ENCODE measurements at places on chromosomes 7 and 10.

GRCh38 chr7:108263425-108263824, 133.3 kb upstream of the LAMB4 start:
- DNase-seq, result no peak

DNA sequence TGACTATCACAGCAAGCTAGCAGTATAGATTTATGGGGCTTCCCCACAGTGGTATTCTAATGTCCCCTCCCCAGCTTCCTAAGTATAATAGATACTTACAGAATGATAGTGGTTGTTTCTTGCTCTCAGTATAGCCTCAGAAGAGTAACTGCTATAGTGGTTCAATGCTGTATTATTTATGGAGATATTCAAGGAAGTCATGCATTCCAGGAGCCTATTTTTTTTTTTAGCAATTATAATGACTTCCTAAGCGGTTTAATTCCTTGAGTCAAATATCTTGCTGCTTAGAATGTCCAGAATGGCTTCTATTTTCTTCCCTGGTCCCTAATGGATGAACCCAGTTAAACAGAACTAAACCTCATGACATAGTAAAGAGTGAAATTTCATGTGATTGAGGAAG, 451.5 kb upstream of the SEMA3D start:
- no peak for DNase-seq

GRCh38 chr7:99312316-99313203, 13.1 kb upstream of the ARPC1A start:
- peak; percentile 67 for DNase-seq

DNA sequence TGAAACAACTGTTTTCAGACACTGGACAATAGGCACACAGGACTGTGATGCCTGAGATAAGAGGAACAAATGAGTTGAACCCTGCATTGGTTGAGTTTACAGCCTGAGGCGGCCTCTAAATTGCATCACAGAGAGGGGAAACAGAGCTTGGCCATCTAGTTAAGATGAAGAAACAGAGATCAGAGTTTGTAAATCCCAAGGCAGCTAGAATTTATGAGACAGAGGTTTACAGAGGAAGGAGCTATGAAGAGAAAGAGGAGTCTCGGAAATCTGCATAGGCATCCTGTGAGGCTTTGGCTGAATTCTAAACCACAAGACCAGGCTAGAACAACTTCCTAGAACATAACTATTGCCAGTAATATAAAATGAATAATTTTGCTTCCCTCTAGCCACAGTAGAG, 41.0 kb upstream of the OIT3 start:
- DNase-seq, result no peak

DNA sequence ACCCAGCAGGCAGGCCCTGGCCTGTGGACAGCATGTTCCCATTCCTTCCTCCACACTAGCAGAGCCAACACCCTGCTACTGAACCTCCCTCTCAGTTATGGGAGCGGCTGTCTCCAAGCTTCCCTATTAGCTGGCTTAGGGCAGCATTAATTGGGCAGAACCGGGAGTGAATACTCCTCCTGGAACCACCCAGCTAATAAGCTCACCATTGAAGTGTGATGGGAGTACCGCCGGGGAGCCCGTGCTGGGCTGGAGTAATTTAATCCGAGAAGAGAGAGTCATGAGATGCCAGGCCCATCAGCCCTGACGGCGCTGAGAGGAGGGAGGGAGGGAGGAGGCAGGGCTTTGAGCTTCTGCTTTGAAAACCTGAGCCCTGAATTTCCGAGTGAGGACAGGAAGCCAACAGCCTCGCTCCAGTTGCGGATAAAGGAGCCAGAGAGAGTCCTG, 31.8 kb upstream of the ELFN1 start:
- no peak for DNase-seq

- no peak for DNase-seq
Observed at GRCh38 chr7:103394566-103394965, 47.1 kb downstream of the PSMC2 start.

GRCh38 chr7:151776876-151777494, 99.9 kb downstream of the PRKAG2 start:
- DNase-seq, result no peak

GRCh38 chr10:114749014-114749413, 72.6 kb upstream of the FHIP2A start:
- no peak for DNase-seq

DNA sequence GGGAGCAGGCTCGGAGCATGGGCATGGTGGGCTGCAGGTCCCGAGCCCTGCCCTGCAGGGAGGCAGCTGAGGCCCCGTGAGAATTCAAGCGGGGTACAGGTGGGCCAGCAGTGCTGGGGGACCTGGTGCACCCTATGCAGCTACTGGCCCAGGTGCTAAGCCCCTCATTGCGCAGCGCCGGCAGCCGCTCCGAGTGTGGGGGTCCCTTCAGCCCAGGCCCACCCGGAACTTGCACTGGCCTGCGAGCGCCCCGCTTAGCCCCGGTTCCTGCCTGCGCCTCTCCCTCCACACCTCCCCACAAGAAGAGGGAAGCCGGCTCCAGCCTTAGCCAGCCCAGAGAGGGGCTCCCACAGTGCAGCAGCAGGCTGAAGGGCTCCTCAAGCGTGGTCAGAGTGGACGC, 250.7 kb downstream of the CRPPA start:
- DNase-seq, result no peak

DNA sequence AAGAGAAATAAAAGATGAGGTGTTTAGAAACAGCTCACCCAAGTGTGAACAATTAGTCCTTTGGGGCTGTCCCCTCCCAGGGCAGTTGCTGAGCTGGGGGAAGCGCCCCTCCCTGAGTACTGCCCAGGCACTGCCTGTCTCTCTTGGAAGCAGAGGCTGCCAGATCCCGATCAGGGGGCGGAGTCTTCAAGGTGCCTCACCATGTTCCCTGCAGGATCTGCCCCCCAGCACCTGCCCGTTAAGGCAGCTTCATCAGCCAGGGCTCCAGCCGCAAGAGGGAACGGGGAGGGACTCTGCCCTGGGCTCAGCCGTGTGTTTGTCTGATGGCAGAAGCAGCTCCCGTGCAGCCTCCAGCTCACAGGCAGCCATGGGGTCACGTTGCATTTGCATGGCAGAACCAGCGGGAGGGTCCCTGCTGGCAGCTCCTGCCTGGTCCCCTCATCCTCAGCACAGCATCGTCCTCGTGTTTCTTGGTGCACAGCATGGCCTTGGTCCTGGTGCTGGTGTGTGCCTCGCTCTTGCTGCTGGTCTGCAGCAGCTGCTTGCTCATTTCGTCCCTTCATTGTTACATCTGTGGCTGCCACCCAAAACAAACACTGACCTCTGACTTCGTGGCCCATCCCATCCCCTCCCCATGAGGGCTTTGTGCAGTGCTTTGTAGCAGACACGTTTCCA, 10.7 kb upstream of the DPYSL4 start:
- DNase-seq, result no peak

GRCh38 chr7:124840435-124840834, 74.8 kb upstream of the GPR37 start:
- DNase-seq, result no peak

GRCh38 chr7:148919859-148920258, 35.8 kb upstream of the EZH2 start:
- no peak for DNase-seq

DNA sequence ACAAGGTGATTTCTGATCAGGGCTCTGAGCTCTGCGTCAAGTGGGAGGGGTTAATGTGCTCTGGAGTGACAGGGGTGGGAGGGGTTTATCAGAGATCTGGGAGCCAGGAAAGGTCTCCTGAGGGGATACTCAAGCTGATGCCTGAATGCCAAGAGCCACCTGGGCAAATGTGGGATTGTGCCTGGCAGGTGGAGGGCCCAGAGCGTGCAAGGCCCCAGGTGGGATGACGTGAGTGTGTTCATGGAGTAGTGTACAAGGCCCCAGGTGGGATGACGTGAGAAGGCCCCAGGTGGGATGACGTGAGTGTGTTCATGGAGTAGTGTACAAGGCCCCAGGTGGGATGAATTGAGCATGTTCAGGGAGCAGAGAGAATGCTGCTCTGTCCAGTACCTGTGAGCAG, 610.3 kb downstream of the PTPRN2 start:
- no peak for DNase-seq

DNA sequence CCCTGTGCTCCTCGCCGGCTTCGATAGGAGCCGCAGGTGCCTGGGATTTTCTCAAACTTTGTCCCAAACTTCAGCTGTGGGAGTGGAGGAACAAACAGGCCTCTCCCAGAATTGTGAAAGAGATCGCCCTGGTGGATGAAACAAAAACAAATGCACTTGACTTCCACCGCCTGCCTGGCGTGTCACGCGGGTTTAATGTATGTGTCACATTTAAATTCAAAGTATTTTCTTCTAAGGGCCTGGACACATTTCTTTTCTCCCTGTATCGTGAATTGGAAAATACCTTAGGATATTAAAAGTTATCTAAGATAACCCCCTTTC, 694 bp upstream of the WASL start:
- DNase-seq, result no peak

GRCh38 chr7:64320547-64321513, 7.1 kb downstream of the ZNF736 start:
- DNase-seq, result no peak

GRCh38 chr7:16345979-16346958, 75.1 kb downstream of the CRPPA start:
- no peak for DNase-seq

- DNase-seq, result no peak
Observed at GRCh38 chr10:89513206-89513605, 22.2 kb downstream of the SLC16A12 start.

- DNase-seq, result no peak
Observed at GRCh38 chr7:34184466-34184865, 279.1 kb downstream of the BMPER start.

Data from stimulated activated CD4-positive, alpha-beta T cell treated with anti-CD3 and anti-CD28 coated beads, Interleukin-12 subunit alpha, Interleukin-12 subunit beta, amount 100 ng/mL, for 4 hours (primary cell).